ENCODE measurements at places on chromosomes 2 and 18. TPM values are rescaled to one million over a fixed set of nuclear protein-coding genes. Genes with fewer than 3 reads are reported as not detected.

DNA sequence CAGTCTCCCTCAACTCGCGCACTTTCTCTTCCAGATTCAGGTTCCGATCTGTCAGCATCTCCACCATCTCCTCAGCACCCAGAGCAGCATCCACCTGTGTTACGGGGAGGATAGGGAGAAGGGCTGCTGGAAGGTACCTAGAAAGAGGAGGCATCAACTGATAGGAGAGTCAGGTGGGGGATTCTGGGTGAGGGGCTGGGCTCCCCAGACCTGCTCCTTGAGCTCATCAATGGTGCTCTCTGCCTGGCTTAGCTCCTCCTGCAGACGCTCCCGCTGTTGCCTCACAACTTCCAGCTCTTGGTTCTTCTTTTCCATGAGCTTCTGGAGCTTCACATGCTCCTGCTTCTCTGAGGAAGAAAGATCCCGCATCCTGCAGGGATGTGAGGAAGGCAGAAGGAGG, 10.1 kb downstream of the DCTN1 start:
- DNase-seq: no peak

DNA sequence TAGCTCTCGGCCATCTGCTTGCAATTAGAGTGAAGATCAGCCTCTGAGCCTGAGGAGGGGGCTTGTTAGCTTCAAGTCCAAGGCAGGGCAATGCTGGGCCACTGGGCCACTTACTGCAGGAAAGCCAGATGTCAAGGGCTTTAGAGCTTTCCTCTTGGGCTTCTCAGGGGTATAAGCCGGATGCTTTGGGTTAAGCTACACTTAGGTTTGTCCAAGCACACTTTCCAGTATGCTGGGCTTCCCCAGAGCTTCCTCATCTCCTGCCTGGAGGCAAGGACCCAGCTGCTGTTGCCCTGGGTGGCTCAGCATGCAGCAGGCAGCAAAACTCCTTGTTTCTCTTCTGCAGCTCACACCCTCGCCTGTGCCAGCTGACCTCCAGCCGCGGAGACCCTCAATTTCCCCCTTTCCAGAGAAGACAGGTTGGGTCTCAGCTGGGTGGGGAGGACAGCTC, 29.0 kb upstream of the ATOH8 start:
- DNase-seq: no peak

Gene POTEC
- not detected for total RNA-seq

DNA sequence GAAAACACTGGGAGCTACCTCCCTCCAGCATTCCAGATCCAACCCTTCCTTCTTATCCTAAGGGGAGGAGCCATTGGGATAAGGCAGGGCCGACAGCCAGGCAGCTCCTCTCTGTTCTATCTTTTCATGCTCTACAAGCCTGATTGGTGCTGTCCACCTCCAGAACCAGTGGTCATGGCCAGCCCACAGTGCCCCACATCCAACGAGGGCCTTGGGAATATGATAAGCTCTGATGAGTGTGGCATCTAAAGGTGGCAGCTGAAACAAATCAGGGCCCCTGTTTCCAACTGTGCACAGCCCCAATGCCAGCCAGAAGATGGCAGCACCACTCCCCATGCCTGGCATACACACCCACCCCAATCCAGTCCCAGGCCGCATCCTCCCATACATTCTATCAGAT, 329.3 kb downstream of the C1D start:
- peak; percentile 15 for DNase-seq

- no peak for DNase-seq
Observed at GRCh38 chr18:10018289-10018688, 104.5 kb downstream of the VAPA start.

Gene OR6B2
- not detected for total RNA-seq

Gene RAB6C
- total RNA-seq: 0.14 TPM

GRCh38 chr2:39684464-39684863, 18.7 kb downstream of the TMEM178A start:
- no peak for DNase-seq

Gene NTSR2
- total RNA-seq: not detected

- no peak for DNase-seq
Observed at GRCh38 chr2:197204519-197205250, 105.9 kb downstream of the ANKRD44 start.

Gene GLI2
- 4.1 TPM for total RNA-seq

DNA sequence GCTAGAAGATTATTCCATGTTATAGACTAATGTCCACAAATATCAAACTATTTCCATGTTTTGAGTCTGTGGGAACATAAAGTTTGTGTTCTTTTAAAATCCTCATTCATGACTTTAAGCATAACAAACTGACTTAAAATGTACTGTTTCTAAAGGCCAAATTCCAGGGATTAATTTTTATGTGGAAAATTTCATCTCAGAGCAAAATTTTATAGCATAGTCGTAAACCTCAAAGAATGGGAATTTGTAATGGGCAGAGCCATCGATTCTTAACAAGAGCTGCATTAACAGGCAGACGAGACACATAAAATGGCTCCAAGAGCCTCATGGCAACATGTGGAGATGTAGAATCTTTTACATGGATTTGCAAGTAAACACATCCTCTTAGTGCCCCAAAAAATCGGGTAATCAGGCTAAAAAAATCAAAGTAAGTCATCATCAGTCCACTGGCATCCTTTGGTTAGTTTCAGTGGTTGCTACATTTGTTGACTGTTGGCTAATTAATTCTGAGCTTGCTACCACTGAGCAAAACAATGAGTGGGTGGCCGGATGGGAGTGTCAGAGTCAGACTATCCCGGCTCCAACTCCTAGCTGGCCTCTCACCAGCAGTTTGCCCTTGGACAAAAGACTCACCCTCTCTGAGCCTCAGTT, 119.6 kb downstream of the FAM210A start:
- DNase-seq: no peak

- no peak for DNase-seq
Observed at GRCh38 chr2:236403811-236404210, 139.6 kb upstream of the ASB18 start.

DNA sequence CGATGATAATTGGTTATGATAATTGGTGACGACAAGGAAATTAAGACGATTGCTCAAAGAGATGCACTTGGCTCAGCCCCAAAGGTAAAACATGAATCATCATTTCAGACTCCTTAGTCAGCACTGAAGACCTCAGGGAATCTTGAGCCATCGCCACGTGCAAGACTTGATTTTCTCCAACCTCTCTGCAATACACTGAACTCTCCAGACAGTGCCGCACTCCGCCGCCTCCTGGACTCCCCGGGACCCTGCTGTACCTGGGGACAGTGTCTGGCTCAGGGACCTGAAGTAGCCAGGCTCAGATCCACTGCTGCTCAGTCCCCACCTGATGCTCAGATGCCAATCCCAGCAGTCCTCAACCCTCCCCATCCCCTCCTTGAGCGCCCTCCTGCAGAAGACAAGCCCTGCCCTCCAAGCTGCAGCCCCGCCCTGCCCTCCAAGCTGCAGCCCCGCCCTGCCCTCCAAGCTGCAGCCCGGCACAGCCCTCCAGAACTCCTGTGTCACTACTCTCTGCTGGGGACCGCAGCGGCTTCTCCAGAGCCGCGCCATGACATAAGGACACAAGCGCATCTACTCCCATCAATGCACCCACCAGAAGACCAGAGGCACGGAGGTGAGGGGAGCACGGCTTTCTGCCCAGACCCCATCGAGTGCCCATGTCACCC, 1.1 kb downstream of the TMEM18 start:
- DNase-seq: peak; percentile 76

Gene FRZB
- 3.2 TPM for total RNA-seq

DNA sequence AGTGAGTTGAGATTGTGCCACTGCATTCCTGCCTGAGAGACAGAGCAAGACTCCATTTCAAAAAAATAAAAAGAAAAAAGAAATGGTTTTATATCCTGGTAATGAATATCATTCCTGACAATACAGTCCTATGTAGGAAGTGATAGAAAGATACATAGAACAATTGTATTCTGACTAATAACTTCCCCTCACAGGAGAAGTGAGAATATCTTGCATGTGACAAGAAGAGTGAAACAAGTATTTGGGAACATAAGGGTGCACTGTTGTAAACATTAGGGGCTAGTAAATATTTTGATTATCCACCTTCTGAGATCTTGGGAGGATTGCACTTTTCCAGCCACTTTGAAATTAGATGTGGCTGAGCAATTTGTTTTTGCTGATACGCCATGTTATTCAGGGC, 40.7 kb downstream of the KLHL14 start:
- DNase-seq: no peak

GRCh38 chr2:69914950-69915945, at the start of gene MXD1:
Gene MXD1, plus strand, starts transcription at chr2:69915109. Its CDS starts 222 bp downstream, at chr2:69915331.
- DNase-seq: peak; percentile 64

DNA sequence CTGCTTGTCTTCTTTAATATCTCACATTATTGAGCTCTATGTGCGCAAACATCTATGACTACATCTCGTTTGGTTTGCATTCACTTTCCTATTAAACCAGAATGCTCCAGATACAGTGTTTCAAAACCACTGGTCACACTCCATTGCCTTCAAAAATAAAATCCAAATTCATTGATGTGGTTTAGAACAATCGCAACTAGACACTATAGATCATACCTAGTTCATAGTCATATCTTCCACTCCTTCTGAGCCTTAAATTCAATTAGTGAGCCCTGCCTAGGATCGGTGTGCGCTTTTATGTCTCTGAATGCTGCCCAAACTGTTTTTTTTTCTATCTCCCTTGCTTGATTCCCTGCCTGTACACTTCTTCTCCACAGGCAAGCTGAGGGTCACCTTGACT, 238.5 kb upstream of the RGPD4 start:
- DNase-seq: no peak

DNA sequence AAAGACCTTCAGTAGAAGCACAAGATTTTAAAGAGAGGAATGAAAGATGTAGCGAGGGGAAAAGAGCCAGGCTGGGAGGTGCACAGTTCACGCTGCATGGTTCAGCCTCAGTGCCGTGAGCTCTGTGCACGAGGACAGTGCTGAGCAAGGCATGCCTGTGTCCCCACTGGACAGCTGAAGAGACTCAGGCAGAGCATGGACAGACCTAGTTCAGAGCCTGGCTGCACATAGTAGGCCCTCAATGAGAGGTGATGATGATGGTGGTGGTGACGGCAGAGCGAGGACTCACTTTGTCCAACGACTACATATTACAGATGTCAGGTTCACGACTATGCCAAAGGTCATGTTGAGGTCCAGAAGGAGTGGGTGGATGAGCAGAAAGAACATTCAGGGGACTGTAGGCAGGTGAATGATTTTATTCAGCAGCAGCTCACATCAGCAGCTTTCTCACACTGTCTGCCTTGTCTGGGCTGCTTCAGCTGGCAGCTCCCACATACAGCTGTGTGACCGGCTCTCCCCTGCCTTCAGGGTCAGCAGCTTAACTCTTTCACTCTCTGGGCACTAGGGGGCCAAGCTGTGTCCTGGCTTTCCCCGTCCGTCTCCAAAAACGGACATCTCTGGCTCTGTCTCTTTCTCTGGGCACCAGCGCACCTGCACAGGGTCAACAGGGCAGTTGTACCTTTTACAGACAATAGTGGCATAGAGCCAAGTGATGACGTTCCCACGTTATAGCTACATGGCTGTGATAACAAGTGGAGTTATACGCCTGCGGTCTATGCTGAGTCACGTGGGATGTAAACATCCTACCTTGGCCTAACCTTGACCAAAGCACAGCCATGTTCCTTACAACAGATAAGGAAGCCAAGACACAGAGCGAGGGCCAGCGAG, 128.8 kb upstream of the MSH6 start:
- DNase-seq: no peak

Gene IL1RN
- 1.1 TPM for total RNA-seq

DNA sequence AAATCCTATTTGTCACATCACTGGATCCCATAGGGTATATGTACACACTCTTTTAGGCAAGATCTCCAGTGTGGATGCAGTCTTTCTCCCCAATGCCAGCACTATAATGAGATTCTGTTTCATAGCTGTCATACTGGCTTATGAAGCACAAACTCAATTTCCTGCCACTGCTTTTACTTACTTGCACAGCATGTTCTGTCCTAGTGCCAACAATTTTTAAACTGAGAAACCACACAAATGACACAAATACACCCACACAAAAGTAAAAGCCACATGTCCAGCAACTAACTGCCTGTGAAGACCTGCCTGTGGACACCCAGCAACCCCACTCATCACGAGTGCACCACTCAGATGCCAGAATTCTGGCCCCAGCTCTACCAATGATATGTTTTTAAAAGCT, 29.6 kb upstream of the RNU4ATAC start:
- no peak for DNase-seq

- no peak for DNase-seq
Observed at GRCh38 chr2:206478340-206478739, 35.0 kb downstream of the ADAM23 start.

DNA sequence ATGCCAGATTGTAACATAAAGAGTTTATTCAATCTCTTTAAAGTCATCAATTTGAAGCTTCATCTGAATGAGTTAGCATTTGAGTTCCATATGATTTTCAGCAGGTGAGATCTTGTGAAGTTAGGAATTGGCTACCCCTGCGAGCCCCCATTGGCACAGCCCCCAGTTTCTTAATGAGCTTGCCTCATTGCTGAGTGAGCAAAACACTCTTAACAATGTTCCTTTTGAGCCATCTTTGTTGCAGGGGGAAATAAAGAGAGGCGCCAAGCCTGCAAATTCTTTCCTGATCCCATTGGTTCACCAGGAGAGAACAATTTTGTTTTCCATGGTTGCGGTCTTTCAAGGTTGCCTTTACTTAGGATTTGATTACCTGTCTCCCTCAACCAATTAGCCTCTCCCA, 18.7 kb downstream of the DPP10 start:
- DNase-seq: no peak

All from right cardiac atrium (tissue), 5 donors.